Activated naive CD8-positive, alpha-beta T cell treated with anti-CD3 and anti-CD28 coated beads for 36 hours (primary cell): ENCODE measurements at places on chromosomes 13 and 19. TPM values are rescaled to one million over a fixed set of nuclear protein-coding genes. Genes with fewer than 3 reads are reported as not detected.

Gene NCCRP1
- total RNA-seq: not detected

Gene NLRP7
- total RNA-seq: not detected

DNA sequence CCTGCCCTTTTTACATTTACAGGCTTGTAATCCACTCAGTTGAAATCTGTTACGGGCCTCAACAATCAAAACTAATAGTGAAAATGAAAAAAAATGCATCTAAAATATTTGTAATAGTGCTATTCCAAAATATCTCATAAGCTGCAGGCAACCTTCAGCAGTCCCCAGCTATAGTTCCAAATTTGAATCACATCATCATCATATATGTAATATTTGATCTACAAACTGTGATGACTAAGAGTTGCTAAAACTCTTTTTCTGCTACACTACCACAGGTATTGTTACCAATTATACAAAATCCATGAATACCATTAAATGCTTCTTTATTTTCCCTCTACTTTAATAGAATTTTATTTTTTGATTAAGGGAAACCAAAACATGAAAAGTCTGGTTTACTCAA lies 121.4 kb upstream of the RFC3 start:
- H3K27me3 ChIP-seq: no peaks in the 10 kb centered on the region
- no peak overlapping the region for H3K4me3 ChIP-seq
- H3K27ac ChIP-seq: no peak overlapping the region
- no peak for DNase-seq
- H3K36me3 ChIP-seq: no peaks in the 10 kb centered on the region

- no peaks in the 10 kb centered on the region for H3K4me1 ChIP-seq
- H3K36me3 ChIP-seq: no peaks in the 10 kb centered on the region
Observed at GRCh38 chr13:26677156-26677555, 83.4 kb downstream of the GPR12 start.

- peak overlapping the region; percentile 67 for H3K4me3 ChIP-seq
- peak; percentile 91 for DNase-seq
- H3K36me3 ChIP-seq: no peaks in the 10 kb centered on the region
Observed at GRCh38 chr19:51441410-51442390, 16.6 kb downstream of the SIGLEC8 start.

Gene KLK15
- not detected for total RNA-seq

Gene SPART
- total RNA-seq: 28.9 TPM

Gene IGFL3
- total RNA-seq: not detected
